ENCODE measurements at places on chromosomes 1 and 21.

DNA sequence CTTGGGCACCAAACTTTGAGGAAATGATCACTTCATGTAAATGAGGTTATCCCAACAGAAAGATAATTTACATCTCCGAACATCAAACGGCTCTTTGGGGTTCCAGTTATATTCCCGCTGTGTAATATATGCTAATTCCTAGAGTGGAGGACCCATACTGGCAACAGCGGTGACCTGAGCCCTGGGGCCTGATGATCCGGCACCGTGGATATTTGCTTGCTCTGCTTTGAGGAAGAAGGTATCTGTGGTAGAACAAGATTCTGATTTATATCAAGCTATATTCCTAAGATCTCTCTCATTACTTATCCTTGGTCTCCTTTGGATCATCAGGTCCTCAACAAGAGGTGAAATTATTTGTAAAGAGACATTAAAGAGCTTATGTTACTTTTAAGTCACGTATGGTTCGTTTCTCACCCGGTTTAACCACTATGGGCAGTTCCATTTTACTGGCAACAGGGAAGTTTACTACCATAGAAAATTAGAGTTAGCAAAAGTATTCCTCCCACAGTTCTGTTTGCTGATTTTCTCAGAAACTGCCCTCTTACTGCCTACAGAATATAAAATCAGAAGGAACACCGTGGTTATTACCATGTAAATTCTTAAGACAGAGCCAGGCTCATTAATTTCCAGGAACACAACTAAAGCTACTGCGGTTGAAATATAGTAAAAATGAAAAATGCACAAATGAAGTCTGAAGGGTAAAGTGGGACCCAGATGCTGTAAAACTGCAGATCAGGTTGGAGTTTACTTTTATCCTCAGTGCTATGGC is 56.7 kb downstream of the MRPL39 start:
- no peak for DNase-seq

DNA sequence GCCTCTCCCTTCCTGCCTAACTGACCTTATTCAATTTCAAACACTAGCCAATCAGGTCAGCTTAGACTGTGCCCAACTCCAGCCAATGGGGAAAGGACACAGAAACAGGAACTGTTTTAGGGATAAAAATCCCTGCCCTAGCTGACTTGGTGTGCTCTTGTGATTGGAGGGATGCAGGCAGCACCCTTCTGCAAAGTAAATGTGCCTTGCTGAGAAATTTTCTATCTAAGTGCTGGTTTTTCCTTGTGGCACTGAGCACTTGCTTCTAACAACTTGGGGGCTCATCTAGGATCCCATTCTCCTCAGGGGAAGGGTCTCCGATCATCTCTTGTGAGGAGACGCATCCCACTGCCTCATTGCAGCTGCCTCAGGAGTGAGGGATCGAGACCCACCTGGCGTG is 10.7 kb upstream of the CD2 start:
- no peak for DNase-seq

- DNase-seq: no peak
Observed at GRCh38 chr1:61287014-61287413, 204.7 kb downstream of the NFIA start.

DNA sequence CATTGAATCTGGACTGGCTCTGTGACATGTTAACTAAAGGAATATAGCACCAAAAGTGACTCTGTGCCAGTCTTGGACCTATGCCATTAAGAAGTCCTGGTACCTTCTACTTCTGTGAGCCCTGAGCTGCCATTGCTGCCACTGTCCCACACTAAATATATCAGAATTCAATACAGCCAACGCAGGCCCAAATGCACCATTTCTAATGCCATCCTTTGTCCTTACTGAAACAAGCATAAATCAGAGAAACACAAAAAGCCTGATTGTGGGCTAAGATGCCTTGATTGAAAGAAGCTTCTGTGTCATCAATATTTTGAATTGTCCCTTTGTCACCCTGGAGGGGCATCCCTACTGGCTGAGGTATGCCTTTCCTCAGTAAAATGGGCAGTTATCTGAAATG is 66.9 kb upstream of the NEK2 start:
- no peak for DNase-seq

DNA sequence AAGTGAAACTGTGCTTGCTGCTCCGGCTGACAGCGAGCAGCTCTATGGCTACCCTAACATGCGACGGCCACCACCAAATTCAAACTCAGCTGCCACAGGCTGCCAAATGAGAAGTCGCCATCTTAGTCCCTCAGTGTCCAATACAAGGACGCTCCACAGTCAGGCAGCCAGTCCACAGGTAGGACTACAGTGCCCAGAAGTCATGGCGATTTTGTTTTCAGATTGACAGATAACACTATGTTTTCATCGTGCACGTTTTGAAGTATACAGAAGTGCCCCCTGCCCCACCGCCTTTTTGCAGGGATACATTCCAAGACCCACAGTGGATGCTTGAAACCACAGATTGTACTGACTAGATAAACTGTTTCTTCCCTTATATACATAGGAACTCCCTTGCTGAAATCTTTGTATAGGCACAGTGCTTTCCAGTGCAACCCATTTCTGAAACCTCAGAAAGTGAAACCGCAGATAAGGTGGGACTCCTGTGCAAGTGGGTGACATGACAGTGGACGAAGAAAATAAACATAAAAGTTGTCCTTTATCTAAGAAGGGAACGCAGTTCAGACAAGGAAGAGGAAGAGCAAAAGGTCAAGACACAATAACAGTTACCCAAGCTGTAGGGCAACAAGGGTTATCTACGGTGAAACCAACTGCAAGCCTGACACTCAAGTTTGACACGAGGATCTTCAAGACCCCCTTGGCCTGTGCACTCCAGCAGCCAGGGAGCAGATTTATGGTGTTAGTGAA is 52.2 kb downstream of the STX6 start:
- DNase-seq: no peak

DNA sequence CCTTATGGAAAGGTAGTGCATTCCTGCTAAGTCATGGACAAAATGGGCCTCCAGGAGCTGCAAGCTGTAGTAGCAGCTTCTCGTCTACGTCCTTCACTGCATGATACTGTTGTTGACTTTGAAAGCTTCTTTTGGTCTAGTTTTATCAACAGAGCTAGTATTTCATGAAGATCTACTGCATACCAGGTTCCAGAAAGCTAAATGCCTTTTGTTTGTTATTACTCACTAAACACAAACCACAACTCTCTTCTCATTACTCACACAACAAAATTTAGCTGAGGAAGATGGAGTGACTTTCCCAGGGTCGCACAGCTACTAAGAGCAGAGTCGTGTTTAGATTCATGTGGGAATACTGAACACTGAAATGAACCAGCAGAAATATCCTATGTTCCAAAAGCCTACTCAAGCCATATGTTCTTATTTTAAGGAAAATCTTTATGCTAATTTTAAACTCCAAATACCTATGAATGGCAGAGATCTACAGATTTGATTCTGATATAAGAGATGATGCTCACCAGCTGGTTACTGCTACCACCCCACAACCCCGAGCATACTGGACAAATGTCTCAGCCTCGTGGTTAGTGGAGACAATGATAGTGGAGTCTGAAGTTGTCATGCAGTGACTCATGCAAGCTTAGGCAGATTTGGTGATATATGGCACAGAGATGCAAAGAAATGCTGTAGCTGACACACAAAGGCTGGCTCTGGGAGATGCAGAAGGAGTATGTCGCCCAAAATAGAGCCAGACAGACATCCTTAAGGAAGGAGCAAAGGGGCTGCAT is 20.6 kb downstream of the PGBD2 start:
- DNase-seq: no peak

- DNase-seq: no peak
Observed at GRCh38 chr1:82001345-82001744, 200.6 kb downstream of the ADGRL2 start.

DNA sequence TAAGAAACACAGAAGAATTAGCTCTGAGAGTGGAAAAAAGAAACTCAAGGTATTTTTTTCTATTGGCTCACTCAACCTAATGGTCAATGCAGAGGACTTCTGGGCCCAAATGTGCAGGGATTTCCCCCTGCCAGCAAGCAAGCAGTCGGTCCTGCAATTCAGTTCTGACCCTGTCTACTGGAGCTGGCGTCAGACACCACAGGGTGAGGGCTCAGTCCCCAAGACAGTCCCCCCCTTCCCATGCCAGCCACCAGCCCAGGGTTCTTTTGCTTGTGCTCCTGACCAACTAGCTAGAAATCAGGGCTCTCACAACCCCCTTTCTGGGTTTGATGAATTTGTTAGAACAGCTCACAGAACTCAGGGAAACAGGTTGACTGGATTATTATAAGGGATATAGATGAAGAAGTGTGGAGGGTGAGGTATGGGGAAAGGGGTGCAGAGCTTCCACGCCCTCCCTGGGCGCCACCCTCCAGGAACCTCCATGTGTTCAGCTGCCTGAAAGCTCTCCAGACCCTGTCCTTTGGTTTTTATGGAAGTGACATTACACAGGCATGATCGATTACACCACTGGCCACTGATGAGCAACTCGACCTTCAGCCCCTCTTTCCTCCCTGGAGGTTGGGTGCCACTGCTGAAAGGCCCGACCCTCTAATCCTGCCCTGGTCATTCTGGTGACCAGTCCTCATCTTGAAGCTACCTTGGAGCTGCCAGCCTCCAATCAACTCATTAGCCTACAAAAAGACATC is 22.5 kb upstream of the PWP2 start:
- DNase-seq: no peak

- DNase-seq: peak; percentile 73
Observed at GRCh38 chr21:42145569-42146272, 73.2 kb upstream of the ABCG1 start.

- no peak for DNase-seq
Observed at GRCh38 chr1:170593173-170594011, 61.4 kb downstream of the GORAB start.

DNA sequence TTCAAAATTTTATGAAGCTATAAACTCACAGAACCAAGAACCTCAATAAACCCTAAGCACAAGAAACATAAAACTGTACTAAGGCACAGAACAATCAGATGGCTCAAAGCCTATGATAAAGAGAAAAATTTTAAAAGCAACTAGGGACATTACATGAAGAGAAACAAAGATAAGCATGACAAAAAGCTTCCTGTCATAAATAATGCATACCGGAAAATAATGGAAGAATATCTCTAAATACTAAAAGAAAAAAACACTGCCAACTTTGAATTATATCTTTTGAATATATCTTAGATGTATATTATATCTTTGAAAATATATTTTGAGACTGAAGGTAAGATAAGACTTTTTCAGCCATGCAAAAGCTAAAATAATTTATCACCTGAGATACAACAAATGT is 21.4 kb upstream of the KCNN3 start:
- no peak for DNase-seq

- no peak for DNase-seq
Observed at GRCh38 chr21:30117631-30118030, 49.0 kb downstream of the CLDN17 start.

DNA sequence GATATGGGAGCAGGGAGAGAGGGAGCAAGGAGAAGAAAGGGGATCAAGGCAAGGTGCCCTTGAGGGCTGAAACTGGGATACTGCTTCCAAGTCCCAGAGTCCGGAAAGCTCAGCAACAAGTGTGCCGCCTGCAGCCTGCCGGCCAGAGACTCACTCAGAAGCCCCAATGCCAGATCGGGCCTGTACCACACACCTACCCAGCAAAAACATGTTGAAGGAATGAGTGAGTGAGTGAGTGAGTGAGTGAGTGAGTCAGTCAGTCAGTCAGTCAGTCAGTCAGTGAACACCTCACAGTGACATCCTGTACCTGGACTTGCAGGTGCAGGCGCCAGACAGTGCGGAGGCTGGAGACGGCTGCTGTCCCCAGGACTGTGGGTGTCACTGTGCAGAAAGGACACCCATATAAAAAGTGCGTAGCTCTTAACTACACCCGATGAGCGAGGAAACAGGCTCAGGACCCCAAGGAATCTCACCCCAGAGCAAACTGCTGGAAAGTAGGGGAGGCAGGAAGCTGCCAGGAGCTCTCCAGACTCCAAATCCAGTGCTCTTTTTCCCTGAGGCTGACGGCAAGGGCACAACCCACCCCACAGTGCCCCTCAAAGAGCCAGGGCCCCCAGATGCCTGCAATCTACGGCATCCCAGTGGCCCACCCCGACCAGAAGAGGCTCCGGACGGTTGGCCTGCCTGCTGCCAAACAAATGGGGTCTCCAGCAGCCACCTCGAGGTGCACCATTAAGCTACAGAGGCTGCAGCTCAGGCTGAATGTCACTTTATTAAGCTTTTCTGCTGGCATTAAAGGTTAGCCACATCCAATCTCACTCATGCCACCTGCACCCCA is 261.7 kb downstream of the NPHP4 start:
- no peak for DNase-seq

- no peak for DNase-seq
Observed at GRCh38 chr1:3323796-3324703, 130.4 kb upstream of the ARHGEF16 start.

GRCh38 chr1:228691926-228692325 is 43.4 kb upstream of the RHOU start:
- DNase-seq: no peak

DNA sequence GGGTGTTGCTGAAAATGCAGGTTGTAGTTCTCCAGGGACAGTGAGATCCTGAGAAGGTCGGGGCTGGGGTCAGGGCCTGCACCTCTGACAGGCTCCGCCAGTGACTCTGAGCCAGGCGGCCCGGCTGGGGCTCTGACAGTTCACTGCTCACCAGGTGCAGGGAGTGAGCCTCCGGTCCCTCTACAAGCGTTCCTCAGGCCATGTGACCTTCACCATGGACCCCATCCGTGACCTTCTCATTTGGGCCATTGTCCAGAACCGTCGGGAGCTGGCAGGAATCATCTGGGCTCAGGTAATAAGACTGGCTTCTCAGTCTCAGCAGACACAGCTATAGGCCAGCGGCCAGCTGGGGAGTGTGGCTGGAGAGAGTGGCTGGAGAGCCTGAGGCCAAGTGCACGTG is 41.8 kb downstream of the TRPM2 start:
- no peak for DNase-seq

DNA sequence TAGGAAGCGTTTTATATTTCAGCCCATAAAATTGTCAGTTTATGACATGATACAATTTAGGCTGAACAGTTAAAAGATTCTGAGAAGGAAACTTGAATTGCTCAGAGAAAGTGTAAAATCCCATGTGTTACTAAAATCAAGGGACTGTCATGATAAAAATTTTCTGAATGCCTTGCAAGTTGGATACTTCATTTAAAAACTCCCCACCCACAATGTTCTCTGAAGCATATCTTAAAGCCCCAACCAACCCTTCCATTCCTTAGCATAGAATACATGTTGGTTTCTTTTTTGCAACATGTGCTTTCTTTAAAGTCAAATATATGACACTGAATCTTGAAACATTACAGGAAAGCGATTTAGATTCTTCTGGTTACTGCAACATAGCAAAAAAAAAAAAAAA is 97.4 kb downstream of the MRPL39 start:
- no peak for DNase-seq

GRCh38 chr1:50454911-50455310 is 31.7 kb upstream of the DMRTA2 start:
- no peak for DNase-seq

DNA sequence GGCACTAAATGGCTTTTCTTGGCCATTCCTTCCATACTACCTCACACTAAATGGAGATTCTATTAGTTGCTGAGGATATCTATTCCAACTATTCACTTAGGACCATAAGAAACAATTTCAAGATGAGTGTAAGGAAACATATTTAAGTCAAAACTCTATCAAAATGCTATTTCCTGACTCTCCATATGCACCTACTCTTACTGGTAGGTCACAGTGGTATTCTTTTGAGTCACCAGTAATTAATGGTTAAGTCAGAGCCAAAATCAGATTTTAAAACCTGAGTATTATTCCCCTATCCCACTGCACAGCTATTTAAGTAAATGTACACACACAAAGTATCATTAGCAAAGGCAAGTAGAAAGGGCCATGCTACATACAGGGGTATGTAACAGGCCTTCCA is 50.3 kb downstream of the ARID4B start:
- no peak for DNase-seq

All from ecto neural progenitor cell (in vitro differentiated cells).